ENCODE measurements at places on chromosomes 12 and 14. TPM values are rescaled to one million over a fixed set of nuclear protein-coding genes. Genes with fewer than 3 reads are reported as not detected.

DNA sequence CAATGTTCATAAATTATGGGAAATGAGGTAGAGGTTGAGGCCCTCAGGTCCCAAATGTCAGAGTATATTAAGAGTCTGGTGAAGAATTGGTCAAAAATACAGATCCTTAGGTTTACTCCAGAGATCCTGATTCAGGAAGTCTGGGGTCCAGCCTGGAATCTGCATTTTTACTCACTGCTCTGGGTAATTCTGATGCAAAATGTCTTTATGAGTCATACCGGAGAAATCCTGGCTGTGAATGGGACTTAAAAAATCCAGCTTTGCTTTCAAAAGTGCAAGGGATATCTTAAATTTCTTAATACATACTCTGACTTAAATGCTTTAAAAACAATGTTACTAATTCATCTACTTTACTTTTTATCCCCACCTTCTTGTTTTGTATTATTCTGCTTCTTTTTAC lies 74.5 kb downstream of the FERMT2 start:
- DNase-seq = no peak

GRCh38 chr12:77772676-77773298 lies 57.9 kb upstream of the NAV3 start:
- no peak for DNase-seq

DNA sequence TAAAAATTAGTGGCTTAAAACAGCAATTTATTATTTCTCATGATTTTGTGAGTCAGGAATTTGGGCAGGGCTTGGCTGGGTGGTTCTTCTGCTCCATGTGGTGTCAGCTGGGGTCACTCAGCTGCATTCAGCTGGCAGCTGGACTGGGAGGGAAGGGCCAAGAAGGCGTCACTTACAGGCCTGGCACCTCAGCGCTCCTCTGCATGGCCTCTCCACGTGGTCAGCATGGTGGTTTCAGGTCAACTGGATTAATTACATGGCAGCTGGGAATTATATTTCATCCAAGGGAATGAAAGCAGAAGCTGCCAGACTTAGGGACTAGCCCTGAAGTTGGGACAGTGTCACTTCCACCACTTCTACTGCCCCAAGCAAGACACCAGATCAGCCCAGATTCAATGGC lies 27.5 kb upstream of the IRF2BPL start:
- DNase-seq = no peak

- no peak for DNase-seq
These were observed 18.9 kb downstream of the KIF26A start for GRCh38 chr14:104157016-104157928.

- no peak for DNase-seq
These were observed 256.5 kb downstream of the EMP1 start for GRCh38 chr12:13452955-13453570.

DNA sequence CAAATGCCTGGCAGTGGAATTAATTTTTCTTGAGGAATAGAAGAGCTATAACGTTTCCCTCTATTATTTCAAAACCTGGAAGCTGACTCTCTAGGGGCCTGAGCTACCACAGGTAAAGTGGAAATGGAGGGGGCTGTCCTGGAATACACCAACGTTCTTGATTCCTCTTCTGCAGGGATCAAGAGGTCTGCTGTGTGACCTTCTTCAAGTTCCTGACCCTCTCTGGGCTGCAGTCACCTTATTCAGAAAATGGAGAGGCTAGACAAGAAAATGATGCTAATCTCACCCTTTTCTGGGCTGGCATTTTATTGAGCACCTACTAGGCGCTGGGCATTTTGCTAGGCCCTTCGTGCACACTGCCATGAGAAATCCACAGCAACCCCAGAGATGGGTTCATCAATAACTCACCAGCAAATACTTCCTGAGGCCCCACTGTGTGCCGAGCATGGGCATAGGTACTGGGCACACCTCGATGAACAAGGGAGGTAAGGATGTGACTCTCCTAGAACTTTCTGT lies 55.2 kb upstream of the DLK1 start:
- DNase-seq = no peak

GRCh38 chr12:44774815-44775411 lies 101.2 kb downstream of the NELL2 start:
- DNase-seq = peak; percentile 16

GRCh38 chr12:20213723-20214625 lies 154.4 kb upstream of the PDE3A start:
- no peak for DNase-seq

- DNase-seq = no peak
These were observed 9.2 kb downstream of the ABHD4 start for GRCh38 chr14:22607291-22607690.

- no peak for DNase-seq
These were observed 12.5 kb upstream of the KRT82 start for GRCh38 chr12:52418576-52419110.

GRCh38 chr12:55732288-55732687 lies 3.5 kb upstream of the CD63 start:
- no peak for DNase-seq

- peak; percentile 68 for DNase-seq
These were observed 482 bp downstream of the TMEM30B start for GRCh38 chr14:61280526-61281185.

- no peak for DNase-seq
These were observed 34.7 kb downstream of the KICS2 start for GRCh38 chr12:64187370-64187769.

GRCh38 chr12:69851976-69852375 lies 26.9 kb downstream of the MYRFL start:
- DNase-seq = no peak

GPR137C gene
- total RNA-seq = 0.86 TPM

ESPL1 gene
- 1.5 TPM for total RNA-seq

ATP2A2 gene
- total RNA-seq = 248 TPM

CCDC177 gene
- total RNA-seq = not detected

E2F7 gene
- 0.55 TPM for total RNA-seq

MCRS1 gene
- total RNA-seq = 64.5 TPM

SYCP3 gene
- 0.32 TPM for total RNA-seq

UNC119B gene
- total RNA-seq = 51.7 TPM
